ENCODE measurements at places on chromosomes 6 and 20.

- no peak for DNase-seq
These were observed 31.4 kb upstream of the CEP162 start for GRCh38 chr6:84258866-84259265.

- no peak for DNase-seq
These were observed 90.9 kb upstream of the PREP start for GRCh38 chr6:105493736-105494135.

- DNase-seq: no peak
These were observed 173.7 kb upstream of the THEMIS start for GRCh38 chr6:128074567-128074966.

DNA sequence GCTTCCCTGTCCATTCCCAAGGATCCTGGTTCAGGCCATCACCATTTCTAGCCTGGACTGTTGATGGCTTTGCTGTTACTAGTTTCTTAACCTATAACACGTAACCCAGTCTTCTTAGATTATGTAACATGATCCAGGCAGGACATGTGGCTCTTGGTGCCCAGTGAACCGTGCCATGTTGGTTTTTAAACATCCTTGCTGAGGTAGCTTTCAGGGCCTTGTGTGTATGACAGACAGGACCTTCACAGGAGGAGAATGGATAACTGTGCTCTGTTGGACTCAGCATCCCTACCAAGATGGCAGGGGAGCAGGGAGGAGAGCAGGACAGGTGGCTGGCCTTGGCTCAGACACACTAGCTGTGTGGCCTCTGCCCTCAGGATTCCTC is 46.8 kb downstream of the PANK2 start:
- no peak for DNase-seq

GRCh38 chr20:11271920-11272594 is 598.3 kb upstream of the JAG1 start:
- no peak for DNase-seq

DNA sequence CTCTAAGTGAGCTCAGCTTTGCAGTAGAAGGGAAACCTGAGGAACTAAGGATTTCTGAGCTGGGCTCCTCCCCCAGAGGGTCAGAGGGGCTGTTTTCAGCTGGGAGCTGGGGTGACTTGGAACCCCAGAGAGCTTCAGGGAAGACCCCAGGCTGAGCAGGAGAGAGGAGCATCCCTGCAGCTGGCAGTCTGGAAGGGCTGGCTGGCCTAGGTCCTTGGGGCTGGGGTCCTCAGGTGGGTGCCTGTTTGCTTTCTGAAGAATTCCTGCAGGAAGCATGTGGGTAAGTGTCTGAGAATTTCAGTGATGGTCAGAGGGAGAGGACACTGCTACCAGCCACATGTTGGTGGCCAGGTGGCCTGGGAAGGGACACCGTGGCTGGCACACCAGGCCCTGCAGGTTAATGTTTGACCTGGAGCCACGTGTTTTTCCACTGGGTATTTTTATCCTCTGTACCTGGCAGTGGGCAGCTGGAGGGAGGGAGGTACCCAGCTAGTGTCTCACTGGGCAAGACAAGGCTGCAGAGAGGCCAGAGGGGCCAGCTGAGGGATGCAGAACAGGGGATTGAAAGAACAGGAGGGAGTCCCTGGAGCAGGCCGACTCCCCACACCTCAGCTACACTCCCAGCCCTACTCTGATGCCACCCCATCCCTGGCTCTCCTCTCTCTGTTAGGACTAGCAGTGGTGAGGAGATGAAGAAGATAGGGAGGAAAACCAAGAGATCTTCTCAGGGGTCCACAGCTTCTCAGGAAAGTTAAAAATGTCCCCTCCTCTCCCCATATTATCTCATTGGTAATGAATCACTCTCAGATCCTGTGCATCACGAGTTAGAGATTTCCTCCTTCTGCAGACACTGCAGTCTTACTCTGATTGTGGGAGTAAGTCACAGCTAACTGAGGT is 143.6 kb downstream of the VEGFA start:
- DNase-seq: no peak

- no peak for DNase-seq
These were observed 413.3 kb upstream of the NRSN1 start for GRCh38 chr6:23712756-23713155.

DNA sequence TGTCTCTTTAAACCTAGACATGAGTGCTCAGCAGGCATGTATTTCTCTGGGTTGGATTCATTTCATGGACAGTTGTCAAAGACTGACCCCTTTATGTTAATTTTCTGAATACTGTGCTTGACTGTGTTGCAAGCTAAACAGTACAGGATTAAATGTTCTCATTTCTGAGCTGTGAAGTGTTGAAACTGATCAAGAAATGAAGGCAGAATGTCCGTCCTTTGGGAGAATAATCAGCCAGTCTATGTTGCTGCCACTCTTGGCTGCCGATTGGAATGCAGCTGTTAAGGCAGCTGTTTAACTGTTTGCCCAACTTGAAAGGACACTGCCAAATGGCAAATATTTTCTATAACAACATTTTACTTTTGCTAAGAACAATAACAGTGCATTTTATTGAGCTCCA is 87.3 kb downstream of the CEP57L1 start:
- DNase-seq: no peak

GRCh38 chr6:149012040-149012545 is 265.3 kb downstream of the UST start:
- DNase-seq: no peak

DNA sequence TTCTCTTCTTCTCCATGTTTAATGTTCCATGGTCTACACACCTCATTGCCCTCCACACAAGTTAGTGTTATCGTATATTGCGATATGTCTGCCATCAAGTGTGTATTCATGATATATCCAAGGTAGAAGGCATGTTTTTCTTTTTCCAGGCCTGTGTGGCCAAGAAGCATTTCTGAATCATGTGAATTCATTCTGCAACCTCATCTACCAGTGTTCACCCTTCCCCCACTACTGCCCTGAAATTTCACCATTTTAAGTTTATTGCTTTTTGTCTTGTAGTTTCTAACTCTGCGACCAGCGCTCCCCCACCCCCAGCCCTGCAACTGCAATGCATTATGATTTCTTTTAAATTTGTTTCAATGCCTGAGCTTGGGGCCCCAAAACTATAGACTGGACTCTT is 618.0 kb upstream of the FLRT3 start:
- DNase-seq: no peak

DNA sequence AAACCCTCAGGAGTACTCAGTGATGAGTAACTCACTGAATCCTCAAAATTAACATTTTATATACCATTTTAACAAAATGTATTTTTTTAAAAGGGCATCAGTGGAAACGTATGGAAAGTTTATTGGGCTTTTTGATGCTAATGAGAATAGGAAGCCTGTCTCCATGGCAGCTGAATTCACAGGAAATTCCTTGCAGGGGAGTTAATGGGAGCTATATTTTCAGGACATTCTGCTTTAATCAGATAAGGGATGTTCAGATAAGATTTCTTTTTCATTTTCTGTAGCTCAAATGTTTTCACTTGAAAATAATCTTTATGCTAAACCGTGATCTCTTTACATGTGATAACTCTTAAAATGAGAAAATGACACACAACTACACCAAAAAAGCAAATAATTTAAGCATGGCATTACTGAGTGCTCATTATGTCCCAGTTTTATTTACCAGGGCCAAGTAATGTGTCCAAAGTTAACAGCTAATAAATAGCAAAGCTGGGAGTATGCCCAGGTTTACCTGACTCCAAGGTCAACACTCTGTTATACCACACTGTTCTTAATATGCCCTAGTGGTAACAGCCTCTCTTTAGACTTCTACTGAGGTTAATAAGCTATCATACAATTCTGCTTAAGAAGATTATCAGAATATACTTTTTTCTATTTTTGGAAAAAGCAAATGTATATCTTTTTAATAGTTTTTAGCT is 348.1 kb downstream of the GRIK2 start:
- DNase-seq: no peak

Measured in GM13977 (cell line).